ENCODE measurements at places on chromosomes 3 and 15.

DNA sequence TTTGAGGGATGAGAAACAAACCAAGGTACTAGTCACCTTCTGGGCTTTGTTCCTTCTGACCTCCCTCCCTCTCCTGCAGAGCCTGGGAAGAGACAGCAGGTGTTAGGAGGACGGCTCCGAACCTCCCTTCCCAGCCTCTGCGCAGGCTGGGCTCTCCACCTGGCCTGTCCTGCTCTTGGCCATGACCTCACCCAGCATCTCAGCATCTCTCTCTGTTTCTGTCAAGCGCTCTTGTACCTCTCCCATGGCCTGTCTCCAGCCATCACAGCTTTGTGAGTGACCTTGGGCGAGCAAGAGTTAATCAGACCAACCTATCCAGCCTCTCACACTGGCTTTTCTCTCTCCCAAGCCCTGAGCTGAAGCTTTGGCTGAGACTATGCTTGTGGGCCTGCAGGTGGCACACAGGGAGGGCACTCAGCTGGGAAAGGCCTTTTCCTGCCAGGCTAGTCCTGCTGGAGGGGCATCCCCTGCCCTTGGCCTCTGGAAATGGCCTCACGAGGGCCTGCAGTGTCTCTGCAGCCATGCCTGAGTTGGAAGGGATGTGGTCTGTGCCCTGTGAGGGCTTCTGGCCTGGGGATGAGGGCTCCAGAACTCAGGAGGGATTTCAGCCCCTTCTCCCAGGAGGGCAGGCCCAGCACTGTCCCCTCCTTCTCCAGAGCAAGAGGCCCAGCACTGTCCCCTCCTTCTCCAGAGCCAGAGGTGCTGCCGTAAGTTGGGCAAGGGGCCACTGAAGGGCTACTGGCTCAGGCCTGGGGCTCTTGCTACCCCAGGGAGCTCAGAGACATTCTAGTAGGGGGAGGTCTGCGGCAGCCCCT lies 2.1 kb downstream of the CHST13 start:
- DNase-seq, result no peak

DNA sequence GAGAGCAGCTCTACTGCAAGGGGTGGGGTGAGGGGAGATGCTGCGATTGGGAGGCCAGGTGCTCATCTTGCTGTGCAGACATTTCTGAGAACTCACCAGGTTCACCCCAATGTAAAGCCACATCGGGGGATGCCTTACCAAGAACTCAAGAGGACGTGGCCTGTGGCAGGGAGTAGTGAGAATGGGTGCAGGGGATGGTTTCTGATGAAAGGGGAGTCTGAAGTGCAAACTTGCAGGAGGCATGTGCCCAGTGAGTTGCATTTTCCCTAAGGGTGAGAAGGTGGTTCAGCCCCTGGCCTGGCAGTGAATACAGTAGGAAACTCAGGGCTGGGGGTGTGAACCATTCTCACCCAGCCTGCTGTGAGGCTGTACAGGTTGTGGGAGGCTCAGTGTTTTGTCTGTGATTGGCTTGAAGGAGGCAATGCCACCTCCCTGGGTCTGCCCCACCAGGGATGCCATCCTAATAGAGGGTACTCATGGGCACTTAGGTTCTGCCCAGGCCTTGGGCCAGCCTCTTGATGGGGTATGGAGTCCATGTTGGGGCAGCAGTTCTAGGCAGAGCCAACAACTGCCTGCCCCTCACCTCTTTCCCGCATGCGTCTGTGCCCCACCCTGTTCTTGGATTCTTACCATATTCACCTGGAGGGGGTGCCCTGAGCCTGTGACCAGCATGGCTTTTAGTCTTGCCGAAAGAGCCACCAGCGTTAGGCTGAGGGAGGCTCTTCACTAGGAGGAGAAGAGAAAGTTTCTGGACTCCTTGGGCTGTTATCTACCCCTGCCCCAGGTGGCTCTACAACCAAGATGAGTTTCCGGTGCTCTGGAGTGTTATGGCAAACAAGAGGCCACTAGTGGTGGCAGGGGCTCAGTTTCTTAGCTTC lies 4.5 kb downstream of the HEMK1 start:
- no peak for DNase-seq

- no peak for DNase-seq
Measured at GRCh38 chr3:71355862-71356261, 227.7 kb downstream of the FOXP1 start.

DNA sequence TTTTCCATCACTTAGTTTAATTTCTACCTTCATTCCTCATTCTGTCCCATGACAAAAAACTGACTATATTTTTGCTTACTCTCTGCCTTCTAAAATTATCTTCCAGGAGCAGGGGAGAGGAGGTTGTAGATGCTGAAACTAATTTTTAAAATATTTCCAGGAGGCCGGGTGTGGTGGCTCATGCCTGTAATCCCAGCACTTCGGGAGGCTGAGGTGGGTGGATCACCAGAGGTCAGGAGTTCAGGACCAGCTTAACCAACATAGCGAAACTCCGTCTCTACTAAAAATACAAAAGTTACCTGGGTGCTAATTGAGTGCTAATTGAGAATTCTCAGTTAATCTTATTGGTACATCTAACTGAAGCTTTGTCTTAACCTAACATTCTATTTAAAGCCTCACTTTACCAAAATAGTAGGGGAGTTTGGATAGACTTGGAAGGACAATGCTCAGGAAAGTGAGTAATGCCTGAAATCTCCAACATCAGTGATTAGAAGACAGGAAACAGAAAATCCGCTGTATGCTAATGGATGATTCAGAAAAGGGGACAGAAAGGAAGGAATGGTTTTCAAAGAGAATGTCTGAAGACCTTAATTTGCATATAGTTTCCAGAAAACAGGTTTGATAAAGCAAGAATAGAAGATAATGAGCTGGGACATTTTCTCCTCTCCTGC lies 336.1 kb downstream of the GBE1 start:
- DNase-seq, result no peak

- DNase-seq, result no peak
Measured at GRCh38 chr3:106276755-106277612, 408.2 kb upstream of the CBLB start.

DNA sequence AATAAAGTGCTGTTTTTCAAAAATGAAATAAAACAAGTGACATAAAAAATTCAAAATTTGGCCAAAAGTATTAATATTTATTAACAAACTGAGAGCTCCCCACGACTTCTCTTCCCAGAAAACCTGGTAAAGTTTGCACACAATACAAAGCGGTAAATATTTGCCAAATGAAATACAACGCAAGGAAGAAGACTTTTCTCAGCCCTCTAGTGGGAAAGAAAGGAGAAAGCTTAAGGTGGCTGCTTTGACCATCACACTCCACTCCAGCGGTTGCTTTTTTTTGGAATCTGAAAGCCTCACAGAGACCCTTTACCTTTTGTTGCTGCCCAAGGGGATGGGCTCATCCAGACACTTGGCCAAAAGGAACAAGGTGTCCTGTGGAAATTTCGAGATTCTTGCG lies 1.1 kb upstream of the GK5 start:
- no peak for DNase-seq

DNA sequence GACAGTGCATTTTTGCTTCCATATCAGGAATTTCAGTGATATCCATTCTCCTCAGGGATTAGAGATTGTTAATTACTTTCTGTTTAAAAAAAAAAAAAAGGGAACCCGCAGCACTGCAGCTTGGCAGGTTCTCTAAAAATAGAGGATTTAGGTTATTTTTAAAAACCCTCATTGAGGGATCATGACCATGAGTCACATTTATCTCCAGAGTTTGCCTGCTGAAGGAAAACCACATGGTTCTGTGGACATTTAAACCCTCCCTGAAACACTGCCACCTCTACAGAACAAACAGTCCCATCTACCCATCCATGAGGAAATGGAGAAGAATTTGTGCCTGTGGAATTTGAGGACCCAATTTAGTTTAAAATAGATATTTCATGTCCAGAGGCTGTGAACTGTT lies 66.2 kb upstream of the UBE2E1 start:
- DNase-seq, result no peak

- DNase-seq, result no peak
Measured at GRCh38 chr3:191269289-191270085, 59.7 kb upstream of the CCDC50 start.

GRCh38 chr15:67843092-67843501 lies 3.3 kb upstream of the RNU6-1 start:
- DNase-seq, result no peak

- no peak for DNase-seq
Measured at GRCh38 chr15:83304861-83305703, 20.6 kb upstream of the BNC1 start.

DNA sequence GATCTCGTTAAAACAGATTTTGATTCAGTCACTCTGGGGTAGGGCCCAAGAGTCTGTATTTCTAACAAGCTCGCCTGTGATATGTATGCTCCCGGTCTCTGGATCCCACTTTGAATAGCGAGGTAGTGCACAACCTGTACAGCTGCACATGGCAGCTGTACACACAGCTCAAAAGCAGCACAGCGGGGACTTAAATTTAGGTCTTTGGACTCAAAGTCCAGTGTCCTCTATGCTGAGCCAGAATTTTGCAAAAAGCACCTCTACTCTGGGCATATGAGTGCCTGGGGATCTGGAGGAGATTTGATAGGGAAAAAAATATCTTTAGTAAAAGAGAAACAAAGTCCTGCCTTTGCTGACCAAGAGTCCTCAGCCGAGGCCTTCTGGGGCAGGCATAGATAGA lies 83.1 kb downstream of the HMG20A start:
- DNase-seq, result no peak

DNA sequence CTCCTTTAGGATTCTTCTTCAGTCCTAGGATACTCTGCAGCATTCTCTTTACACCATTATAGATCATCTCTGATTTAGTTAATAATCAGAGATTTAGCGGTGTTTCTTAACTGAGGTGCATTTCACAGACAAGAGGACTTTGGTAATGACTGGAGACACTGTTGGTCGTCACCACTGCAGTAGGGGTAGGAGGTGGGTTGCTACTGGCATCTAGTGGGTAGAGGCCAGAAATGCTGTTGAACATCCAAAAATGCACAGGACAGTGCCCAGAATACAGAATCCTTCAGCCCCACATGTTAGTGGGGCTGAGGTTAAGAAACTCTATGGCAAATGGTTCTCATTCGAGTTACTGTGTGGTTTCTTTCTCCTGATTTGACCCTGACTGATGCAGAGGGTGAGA lies 80.4 kb upstream of the LMCD1 start:
- no peak for DNase-seq

GRCh38 chr15:92884436-92885223 lies 15.5 kb upstream of the CHD2 start:
- no peak for DNase-seq

DNA sequence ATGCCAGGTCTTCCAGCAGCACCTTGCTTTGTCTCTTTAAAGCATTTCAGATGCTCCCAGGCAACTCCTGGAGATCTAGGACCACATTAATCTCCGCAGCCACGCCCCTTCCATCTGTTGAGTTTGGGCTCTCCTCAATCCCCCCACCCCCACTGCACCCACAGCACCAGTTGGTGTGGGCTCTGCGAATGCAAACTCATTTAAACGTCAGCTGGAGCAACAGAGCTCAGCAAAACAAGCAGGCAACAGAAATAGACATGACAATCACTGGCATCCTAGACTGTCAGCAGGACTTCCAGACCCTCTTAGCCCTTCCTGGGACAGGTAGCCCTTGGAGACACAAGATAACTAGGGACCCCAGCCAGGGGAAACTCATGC lies 106.9 kb downstream of the LSM3 start:
- DNase-seq, result no peak

- no peak for DNase-seq
Measured at GRCh38 chr15:71151081-71151480, 35.8 kb downstream of the THSD4 start.

GRCh38 chr15:100152463-100152862 lies 189.3 kb downstream of the ADAMTS17 start:
- no peak for DNase-seq

DNA sequence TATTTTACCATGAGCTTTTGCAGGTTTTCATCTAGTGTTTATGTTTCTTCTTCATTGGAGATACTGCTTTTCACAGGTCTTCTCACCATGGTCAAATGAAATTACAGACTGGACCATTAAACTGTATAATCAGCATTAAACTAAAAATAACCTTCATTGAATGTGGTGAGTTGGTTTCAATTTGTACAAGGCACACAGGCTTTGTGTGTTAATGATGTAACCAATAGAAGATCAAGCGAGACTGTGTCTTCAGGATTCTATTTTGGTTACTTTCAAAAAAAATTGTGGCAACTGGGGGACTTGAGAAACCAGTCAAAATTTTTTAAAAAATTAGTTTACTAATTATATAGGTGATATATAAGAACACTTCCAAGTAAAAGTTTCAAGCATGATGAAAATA lies 54.3 kb upstream of the GCSAM start:
- DNase-seq, result no peak

DNA sequence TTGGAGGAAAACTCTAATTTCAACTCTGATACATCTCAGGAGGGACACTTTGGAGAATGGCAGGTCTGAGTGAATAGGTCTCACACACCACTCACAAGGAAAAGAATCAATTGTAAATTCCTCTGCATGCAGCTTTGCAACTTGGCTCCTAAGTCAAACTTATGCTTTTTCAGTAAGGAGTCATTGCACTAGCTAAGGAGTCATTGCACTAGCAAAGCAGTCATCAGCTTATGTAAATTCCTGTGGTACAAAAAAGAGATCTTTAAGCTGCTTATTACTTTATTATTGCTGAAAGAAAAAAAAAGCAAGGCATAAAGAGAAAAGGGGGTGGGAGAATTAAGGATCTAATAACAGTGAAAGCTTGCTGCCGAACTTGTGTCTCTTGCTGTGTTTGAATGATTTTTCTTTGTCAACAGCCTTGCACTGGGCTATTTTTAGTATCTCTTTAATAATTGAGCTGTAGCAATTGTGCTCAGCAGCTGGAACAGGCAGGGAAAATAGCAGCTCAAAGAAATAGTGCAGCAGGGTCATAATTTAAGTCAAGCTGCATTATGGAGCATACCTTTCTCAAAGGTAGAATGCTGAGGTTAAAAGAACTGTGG lies 154.3 kb upstream of the ARPP21 start:
- DNase-seq, result no peak

DNA sequence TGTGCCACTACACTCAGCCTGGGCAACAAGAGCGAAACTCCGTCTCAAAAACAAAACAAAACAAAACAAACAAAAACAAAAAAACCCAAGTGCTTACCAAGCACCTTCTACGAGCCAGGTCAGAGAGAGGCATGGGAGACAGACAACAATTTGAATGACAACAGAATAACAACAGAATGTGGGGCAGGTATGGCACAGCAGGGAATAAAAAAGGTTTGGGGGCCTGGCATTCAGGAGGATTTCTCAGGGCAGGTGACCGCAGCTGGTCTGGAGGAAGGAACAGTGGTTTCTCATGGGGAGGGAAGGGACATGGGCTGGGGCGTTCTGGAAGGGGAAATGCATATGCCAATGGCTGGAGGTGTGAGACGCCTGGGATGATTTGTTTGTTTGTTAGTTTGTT lies 22.5 kb upstream of the PARL start:
- DNase-seq, result no peak

DNA sequence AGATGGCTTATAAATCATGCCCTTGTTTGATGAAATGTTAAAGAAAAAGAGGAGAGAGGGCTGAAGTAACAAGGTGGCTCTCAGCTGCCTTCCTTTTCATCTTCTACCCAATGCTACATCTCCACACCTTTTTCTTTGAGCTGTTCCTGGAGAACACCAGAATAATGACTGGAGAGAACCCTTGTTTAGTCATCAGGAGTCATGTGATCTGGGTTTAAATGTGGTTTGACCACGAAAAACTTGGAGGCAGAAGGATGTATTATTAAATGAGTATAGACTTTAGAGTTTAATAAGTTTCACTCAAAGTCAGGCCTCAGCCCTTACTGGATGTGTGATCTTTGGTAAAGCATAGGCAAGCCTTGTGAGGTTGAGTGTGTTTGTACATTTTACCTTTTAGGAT lies 230.3 kb upstream of the TBL1XR1 start:
- no peak for DNase-seq

GRCh38 chr15:35481992-35482391 lies 64.0 kb downstream of the DPH6 start:
- no peak for DNase-seq
